ENCODE measurements at places on chromosomes 5 and 9.

GRCh38 chr5:175517824-175518450 lies 39.6 kb downstream of the SFXN1 start:
- DNase-seq: peak; percentile 61

DNA sequence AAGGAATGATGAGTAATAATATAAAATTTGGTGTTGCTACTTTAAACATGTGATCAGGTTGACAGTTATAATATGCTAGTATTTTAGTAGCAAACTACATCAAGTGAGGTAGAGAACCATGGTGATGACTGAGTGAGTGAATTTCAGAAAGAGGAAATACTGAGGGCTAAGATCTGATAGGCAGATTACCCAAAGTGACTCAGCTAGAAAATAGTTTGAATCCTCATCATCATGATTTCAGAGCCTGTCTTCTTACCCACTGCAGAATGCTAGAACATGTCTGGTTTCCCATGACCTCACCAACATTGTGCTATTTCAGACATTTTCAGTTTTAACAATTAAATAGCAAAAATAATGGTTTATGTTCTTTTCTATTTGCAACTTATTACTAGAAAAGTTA lies 602.1 kb downstream of the TAF11L14 start:
- DNase-seq: no peak

DNA sequence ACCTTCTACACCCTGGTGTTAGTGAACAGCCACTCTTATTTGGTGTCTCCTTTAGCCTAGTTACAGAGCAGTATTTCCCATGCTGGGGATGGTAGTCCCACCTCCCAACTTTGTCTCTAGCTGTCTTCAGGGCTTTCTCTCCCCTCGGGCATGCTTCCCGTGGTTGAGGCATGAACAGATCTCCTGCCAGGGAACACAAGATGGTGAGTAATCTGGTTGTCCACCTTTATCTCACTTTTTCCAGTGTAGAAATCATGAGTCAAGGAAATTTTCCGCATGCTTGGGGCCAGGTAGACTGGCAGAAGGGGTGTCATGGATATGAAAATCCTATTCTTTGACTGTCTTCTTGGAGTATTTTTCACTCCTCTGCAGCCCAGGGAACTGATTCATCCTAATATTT lies 532.9 kb downstream of the ANXA1 start:
- no peak for DNase-seq

DNA sequence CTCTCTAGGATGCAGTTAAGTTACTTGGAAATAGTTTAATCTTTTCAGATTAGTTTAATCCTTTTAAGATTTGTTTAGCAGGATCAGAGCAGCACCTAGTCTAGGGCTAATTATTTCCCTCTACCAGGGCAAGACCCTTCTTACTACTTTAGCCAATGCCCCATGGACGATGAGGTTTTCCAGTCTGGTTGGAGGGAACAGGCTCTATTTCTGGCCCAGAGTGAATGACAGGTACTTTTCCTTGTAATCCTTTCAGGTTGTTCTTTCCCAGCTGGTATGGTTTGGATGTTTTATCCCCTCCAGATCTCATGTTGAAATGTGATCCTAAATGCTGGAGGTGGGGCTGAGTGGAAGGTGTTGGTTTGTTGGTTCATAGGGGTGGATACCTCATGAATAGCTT lies 27.2 kb downstream of the PTTG1 start:
- no peak for DNase-seq

DNA sequence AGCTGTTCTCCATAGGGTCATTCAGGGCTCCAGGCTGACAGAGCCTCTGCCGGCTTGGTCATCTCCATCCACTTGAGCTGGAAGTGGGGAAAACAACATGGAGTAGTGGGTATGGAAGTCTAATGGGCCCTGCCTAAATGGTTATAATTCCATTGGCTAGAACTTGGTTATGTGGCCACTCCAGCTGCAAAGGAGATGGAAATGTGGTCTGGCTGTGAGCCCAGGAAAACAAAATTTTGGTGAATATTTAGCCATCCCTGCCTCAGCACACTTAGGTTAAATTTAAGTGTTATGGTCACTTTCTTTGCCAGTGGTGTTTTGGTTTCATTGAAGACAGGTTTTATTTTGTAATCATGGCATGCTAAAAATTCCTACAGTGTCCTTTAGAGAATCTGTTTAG lies 112.3 kb downstream of the SMARCA2 start:
- no peak for DNase-seq

DNA sequence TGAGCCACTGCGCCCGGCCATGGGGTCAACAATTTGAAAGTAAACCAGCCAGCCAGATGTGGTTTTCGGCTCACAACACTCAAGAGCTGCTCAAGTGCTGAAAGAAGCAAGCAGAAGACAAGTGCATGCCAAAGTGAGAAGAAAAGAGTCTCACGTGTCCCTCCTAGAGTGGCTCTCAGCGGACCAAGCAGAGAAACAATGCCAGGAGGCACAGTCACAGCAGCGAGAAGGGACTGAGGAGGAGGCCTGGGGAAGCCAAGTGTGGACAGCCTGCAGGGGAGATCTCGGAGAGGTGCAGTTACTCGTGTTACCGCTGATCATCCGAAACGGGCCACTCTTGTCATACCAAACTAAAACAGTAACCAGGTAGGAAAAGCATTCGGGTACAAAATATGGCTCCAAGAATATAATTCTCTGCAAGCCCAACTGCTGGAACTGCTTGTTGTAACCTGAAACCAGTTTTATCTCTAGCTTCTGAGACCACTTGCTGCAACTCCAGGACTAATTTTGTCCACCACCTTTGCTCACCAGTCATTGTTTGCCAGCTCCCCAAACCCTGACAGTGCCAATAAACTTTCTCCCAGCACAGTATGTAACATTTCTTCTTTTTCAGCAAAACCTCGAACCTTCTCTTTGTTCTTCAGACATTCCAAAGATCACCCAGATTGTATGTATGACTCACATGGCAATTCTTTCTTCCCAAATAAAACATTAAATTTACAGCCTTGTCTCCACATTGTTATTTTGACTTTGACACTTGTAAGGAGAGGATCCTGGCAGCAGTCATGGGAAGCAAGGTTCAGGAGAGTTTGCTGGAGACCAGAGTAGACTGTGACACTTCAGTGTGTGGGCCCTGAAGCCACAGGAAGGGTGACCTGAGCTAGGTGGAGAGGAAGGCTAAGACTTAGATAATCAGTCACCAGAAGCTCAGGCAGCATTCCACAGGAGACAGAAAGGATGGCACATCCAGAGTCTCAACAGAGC lies 6.3 kb downstream of the SLC35D2 start:
- no peak for DNase-seq

GRCh38 chr5:159262859-159263568 lies at the start of gene UBLCP1:
Gene UBLCP1 (plus strand): TSS chr5:159263290. CDS start chr5:159268916, 5,626 bp downstream.
- peak; percentile 58 for DNase-seq

- DNase-seq: no peak
Observed at GRCh38 chr5:123132316-123132715, 43.3 kb downstream of the PRDM6 start.

DNA sequence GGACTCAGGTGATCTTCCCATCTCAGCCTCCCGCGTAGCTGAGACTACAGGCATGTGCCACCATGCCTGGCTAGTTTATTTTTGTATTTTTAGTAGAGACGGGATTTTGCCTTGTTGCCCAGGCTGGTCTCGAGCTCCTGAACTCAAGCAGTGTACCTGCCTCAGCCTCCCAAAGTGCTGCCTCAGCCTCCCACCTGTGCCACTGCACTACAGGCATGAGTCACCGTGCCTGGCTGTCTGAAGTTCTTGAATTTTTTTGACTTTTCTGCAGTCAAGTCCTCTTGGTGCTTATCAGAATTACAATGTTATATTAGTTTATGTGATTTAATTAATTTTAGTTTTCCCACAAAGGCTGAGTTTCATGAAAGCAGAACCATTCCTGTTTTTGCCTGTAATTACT lies 9.8 kb downstream of the SPIN1 start:
- DNase-seq: no peak

GRCh38 chr5:72510610-72511181 lies 3.5 kb upstream of the ZNF366 start:
- no peak for DNase-seq

GRCh38 chr9:130636648-130637020 lies 27.8 kb upstream of the PRDM12 start:
- DNase-seq: no peak

DNA sequence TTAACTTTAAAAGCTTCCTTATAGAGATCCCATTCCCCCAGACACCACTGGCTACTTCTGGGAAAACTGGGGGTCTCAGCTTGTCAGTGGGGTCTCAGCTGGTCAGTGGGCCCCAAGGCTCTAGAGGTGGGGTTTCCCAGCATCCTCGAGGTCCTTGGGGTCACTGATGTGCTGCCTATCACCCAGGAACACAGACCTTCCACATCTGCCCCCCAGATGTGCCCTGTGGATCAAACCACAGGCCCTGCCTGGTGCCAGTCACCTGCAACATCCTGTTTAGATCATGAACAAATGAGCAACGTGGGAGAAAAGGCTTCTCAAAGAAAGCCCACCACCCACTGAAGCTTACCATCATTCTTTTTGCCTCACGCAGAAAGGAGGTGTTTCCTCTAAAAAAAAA lies 165.6 kb upstream of the FSTL4 start:
- no peak for DNase-seq

DNA sequence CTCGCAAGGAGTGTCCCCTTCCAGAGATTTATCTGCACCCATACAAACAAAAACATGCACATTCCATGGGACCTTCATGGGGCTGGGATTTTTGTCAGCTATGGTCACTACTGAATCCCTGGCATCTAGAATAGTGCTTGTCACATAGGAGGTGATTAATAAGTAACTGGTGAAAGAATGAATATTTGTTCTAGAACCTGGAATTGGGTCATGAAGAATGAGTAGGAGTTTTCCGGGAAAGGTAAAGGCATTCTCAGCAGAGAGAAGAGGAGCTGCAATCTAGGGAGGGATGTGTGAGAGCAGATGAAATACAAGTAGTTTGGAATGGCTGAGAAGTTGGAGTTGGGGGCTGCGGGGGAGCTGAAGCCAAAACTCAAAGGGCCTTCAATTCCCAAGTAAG lies 2.8 kb upstream of the LMAN2 start:
- DNase-seq: no peak

Data from stimulated activated CD8-positive, alpha-beta memory T cell treated with anti-CD3 and anti-CD28 coated beads, Interleukin-4, amount 100 ng/mL, for 1 hour (primary cell).